Activated CD4-positive, alpha-beta T cell treated with anti-CD3 and anti-CD28 coated beads for 36 hours (primary cell): ENCODE measurements at places on chromosomes 1 and 21.

DNA sequence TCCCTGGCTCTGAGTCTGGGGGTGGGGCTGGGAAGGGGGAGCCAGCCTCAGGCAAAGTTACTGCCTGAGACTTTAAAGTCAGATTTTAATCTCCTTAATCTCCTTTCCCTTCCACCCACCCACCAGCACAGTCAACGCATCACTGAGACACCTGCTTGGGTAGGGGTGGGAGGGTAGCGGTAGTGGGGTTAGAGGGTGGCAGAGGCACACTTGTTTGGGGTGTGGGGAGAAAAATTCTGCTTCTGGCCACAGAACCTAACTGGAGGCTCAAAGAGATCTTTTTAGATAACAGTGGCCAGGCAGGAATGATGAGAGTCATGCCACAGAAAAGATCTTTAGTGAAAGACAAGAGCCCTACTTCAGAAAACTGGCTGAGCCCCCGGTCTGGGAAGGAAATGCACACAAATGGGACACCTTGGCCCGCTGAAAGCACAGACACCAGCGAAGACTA lies 44.1 kb downstream of the CD247 start:
- peak; percentile 68 for DNase-seq

GRCh38 chr1:8374812-8375211 lies 56.9 kb downstream of the SLC45A1 start:
- DNase-seq = peak; percentile 50

GRCh38 chr1:151711044-151711800 lies 5.4 kb downstream of the CELF3 start:
- DNase-seq = no peak

- peak; percentile 64 for DNase-seq
Observed at GRCh38 chr1:41740630-41741239, 178.0 kb downstream of the HIVEP3 start.

- no peak for DNase-seq
Observed at GRCh38 chr1:196896355-196896754, 8.5 kb downstream of the CFHR4 start.

DNA sequence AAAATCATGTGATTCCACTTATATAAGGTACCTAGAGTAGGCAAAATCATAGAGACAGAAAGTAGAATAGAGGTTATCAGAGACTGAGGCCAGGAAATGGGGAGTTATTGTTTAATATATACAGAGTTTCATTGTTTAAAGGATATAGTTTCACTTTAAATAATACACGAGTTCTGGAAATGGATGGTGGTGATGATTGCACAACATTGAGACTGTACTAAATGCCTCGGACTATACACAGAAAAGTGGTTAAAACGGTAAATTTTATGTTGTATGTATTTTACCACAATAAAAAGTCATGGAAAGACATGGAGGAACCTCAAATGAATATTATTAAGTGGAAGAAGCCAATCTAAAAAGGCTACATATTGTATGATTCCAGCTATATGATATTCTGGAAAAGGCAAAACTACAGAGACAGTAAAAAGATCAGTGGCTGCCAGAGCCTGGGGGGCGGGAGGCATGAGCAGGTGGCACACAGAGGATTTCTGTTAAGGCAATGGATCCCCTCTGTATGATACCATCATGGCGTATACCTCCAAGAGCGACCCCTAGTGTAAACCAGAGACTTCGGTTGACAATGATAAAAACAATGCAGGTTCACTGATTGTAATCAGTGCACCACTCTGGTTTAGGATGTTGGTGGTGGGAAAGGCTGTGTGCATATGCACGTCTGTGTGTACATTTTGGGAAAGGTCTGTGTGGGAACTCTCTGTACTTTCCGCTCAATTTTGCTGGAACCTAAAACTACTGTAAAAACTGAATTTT lies 7.5 kb downstream of the C1orf198 start:
- no peak for DNase-seq

GRCh38 chr1:64343105-64343822 lies 126.7 kb upstream of the CACHD1 start:
- no peak for DNase-seq

DNA sequence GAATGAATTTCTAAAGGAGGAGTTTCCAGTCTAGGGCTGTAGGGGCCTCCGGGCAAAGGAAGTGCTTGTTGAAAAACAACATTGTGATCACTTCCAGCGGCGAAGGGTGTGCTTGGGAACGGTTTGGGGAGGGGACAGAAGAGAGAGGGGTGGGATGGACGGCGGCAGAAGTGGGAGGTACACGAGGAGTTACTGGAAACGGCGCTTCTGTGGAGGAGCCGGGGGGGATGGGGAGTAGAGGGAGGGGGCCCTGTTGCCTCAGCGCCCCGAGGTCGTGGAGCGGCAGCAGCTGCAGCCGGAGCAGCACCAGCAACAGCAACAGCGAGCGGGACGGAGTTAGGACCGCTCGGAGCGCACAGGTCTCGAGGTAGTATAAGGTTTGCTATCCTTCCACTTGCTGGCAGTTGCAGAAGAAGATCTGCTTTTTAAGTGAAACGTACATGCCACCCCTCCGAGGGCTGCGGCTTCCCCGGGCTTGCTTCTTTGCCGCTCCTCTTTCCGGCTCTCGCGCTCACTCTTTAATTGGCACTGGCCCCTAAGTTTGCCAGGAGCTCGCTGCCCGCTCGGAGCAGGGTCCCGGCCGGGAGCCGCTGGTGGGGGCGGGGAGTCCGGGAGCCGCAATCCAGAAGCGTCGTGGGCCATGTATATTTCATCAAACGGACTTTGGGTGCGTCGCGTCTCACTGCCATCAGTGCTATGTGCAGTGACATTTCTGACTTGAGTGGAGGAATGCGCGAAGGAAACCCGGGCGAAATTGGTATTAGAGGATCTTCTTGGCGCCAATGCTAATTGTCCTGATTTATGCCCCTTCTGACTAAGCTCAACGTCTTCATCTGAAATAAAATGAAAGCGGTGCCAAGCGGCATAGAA lies 771 bp upstream of the NTNG1 start:
- peak; percentile 54 for DNase-seq

GRCh38 chr1:1085171-1085841 lies 11.2 kb upstream of the RNF223 start:
- no peak for DNase-seq
